Stimulated activated CD8-positive, alpha-beta memory T cell treated with anti-CD3 and anti-CD28 coated beads, Interleukin-15, amount 100 ng/mL, for 24 hours (primary cell): ENCODE measurements at places on chromosomes 16 and 17.

GRCh38 chr17:30421592-30421991 is 42.9 kb downstream of the CPD start:
- DNase-seq: no peak

GRCh38 chr17:59361916-59362810 is 30.7 kb downstream of the YPEL2 start:
- DNase-seq: no peak

DNA sequence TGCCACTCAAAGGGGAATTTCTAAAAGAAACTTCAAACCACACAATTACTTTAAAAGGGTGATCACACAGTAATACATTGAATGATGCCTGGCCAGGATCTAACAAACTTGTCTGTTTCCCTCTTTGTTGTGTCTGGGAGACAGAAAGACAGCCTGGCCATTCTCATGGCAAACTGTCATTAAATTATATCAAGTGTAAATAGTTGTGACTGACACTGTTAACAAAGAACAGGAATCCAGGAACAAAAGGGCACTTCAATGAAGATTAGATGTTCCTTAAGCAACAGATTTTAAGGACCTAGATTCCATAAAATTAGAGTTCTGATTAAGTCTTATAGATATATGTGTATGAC is 383.6 kb downstream of the KCNJ2 start:
- no peak for DNase-seq

- no peak for DNase-seq
Observed at GRCh38 chr17:74987909-74988711, 678 bp downstream of the CDR2L start.

- no peak for DNase-seq
Observed at GRCh38 chr17:78223061-78223460, 8.4 kb upstream of the TMEM235 start.

GRCh38 chr16:83980794-83981193 is 12.8 kb downstream of the NECAB2 start:
- DNase-seq: no peak

DNA sequence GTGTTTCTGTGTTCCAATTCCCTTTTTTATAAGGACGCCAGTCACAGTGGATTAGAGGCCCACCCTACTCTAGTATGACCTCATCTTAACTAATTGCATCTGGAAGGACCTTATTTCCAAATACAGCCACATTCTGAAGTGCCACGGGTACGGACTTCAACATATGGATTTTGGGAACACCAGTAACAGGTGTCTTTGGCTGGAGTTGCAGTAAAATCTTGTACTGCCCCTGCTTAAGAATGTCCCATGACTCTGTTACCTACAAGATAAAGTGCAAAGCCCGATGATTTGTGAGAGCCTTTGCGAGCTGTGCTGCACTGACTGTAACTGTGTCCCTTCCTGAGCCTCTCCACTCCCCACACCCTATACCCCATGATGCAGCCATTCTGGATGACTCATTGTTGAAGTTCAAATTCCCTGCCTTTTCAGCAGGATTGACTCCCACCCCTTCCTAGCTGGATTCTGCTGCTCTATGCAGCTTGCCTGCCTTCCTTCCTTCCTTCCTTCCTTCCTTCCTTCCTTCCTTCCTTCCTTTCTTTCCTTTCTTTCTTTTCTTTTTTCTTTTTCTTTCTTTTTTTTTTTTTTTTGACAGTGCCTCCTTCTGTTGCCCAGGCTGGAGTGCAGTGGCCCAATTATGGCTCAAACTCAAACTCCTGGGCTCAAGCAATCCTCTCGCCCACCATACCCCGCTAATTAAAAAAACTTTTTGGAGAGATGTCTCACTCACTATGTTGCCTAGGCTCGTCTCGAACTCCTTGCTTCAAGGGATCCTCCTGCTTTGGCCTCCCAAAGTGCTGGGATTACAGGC is 2.1 kb downstream of the HCRT start:
- no peak for DNase-seq

DNA sequence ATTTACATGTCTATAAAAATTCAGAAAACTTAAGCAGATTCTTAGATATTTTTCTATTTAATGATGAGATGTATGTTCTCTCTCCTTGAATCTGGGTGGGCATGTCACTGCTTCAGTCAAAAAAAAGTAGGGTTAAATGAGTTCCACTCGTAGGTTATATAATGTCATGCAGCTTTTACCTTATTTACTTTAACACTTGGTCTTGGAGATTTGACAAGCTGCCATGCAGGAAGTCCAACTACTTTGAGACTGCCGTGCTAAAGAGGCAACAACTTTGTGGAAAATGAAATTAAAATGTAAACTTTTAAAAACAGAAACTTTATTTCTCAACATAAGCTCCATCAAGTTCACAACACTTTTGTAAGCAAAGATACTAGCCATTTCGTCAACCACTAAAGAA is 1336.0 kb upstream of the CDH8 start:
- no peak for DNase-seq

DNA sequence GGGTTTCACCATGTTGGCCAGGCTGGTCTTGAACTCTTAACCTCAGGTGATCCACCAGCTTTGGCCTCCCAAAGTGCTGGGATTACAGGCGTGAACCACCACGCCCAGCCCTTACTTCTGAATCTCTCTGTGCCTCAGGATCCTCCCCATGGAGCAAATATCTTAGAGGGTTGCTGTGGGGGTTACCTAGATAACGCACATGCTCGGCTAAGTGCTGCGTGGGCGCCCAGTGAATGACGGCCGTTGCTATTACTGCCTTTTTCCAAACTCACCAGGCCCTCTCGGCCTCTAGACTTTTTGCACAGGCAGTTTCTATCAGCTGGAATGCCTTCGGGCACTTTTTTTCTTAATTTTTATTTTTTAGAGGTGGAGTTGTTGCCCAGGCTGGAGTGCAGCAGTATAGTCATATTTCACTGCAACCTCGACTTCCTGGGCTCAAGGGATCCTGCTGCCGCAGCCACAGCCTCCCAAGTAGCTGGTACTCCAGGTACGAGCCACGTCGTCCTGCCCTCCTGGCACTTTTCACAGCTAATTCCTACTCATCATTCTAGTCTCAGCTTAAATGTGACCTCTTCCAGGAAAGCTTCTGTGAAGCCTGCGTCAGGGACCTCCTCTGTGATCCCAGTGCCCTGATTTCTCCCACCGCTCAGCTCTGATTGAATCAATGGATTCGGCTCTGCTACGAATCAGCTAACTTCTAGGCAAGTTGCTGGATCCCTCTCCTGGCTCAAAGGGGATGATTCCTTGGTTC is 8.6 kb downstream of the CCDC102A start:
- DNase-seq: no peak

GRCh38 chr17:55134486-55135157 is 130.1 kb upstream of the HLF start:
- DNase-seq: no peak

- DNase-seq: no peak
Observed at GRCh38 chr17:39001703-39002637, 34.8 kb upstream of the FBXO47 start.

DNA sequence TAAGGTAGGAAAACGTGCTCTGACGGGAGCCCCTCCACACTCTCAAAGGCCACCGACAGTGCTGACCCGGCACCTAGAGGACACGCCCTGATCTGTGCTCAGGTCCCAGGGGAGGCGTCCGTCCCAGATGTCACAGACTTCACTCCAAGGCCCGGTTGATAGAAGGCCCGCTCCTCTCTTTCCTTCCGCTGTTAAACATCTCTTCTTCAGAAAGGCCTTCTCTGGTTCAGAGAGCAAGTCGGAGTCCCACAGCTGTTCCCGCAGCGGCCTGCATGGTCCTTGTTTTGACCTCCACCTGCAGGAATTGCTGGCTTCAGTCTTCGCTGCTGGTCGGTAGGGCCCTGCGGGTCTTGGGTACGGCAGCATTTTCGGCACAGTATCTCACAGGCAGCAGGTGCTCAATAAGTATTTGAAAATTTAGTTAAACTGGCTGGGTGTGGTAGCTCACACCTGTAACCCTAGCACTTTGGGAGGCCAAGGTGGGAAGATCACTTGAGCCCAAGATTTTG is 88.5 kb downstream of the MRC2 start:
- no peak for DNase-seq

DNA sequence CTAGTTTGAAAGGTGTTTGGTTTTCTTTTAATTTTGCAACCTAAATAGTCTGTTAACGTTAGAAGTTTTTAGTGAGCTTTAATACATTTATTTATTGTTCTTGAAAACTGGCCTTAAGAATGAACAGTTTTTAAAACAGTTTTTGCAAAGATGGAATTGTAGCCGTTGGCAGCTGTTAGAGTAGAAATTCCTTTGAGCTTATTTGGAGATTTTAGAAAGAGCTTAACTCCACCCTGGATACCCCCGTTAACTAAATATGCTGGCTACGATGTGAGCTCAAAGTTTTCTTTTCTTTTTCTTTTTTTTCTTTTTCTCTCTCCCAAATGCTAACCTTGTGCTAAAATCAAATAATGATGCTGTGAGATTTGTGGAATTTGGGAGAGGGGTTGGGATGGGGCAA is 75.2 kb downstream of the COX10 start:
- DNase-seq: no peak

DNA sequence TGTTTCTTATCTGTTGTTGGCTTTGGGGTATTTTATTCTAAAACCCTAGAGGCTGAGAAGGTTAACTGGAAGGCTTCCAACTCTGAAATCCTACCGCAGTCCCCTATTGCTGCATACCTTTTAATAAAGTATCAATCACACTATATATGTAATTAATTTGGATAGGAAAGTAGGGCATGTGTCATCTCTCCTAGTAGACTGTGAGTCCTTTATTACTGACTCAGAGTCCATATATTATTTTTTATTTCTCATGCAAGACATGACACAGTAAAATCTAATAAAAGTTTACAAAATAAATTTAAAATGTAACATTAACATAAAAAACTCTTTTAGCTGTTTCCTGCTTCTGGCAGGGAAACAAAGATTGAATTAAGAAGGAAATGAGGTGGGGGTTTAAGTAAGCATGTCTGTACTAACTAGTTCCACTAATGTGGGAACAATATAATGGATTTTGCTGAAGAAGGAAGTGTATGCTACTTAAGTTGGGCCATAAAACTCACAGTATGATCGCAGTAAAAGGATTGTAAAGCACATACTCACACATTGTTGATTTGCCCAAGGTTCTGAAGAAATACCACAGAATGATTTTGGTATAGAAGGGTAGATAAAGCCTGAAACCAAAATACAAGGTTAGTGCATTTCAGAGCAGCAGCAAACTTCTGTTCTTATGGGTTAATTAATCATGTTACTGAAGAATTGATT is 97.6 kb upstream of the HLF start:
- no peak for DNase-seq

DNA sequence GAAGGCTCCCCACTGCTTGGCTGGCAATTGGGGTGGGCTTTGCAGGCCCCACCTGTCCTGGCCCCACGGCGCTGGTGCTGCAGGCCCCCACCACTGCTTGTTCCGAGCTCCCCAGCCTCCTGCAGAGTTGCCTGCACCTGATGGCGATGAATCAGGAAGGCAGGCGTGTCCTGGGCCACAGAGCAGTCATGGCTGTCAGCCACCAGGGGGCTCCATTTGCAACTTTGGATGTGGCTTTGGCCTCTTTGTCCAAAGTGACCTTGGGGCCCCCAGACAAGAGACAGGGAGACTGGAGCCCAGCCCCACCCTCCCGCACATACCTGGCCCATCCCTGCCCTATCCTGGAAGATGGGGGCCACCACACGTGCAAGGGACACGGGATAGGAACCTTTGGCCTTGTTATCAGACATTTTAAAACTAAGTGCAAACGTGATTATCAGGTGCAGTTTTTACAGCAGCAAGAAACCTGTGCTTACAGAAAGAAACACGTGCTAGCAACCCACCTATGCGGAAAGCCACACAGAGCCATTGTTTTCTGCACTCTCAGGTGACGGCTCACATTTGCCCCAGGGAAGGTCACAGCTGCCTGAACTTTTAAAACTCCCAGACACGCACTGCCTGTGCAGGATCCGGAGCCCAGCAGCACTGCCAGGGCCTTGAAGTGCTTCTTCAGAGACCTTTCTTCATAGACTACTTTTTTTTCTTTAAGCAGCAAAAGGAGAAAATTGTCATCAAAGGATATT is at the start of gene DNASE1:
Gene DNASE1, plus strand, starts transcription at position 443 of the 743 bp plus-strand sequence. CDS start 683 bp downstream, outside the sequence.
- DNase-seq: no peak

GRCh38 chr16:55443434-55444346 is 35.3 kb upstream of the MMP2 start:
- DNase-seq: no peak

- DNase-seq: no peak
Observed at GRCh38 chr16:35142147-35142808, 1682.9 kb downstream of the TP53TG3F start.

- no peak for DNase-seq
Observed at GRCh38 chr17:43583332-43583731, 37.2 kb upstream of the ETV4 start.

- DNase-seq: no peak
Observed at GRCh38 chr17:82690786-82691489, 7.6 kb downstream of the RAB40B start.

GRCh38 chr17:80793851-80794267 is 197.8 kb upstream of the CHMP6 start:
- DNase-seq: no peak

GRCh38 chr16:85652431-85653221 is 36.1 kb downstream of the GINS2 start:
- DNase-seq: no peak

DNA sequence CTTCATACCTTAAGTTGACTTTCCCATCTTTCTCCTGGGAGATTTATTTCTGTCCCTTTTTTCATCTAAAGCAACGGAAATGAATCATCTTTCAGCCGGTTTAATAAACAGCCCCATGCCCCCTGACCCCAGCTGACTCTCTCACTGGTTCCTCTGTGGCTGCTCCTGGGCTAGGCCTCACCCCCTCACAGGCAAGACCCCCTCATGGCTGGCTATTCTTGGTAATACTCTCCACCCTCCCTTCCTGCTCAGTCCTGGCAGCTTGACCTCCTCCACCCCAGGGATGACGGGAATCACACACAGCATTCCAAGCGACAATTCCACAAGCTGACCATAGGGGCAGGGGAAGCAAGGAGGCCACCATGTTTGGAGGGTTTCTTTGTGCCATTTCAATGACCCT is 1.5 kb upstream of the ADAP2 start:
- no peak for DNase-seq
